Right lobe of liver (tissue), 6 donors: ENCODE measurements at places on chromosomes 4 and X.

GRCh38 chr4:41505161-41505661 lies 32.7 kb upstream of the LIMCH1 start:
- no peak for DNase-seq

DNA sequence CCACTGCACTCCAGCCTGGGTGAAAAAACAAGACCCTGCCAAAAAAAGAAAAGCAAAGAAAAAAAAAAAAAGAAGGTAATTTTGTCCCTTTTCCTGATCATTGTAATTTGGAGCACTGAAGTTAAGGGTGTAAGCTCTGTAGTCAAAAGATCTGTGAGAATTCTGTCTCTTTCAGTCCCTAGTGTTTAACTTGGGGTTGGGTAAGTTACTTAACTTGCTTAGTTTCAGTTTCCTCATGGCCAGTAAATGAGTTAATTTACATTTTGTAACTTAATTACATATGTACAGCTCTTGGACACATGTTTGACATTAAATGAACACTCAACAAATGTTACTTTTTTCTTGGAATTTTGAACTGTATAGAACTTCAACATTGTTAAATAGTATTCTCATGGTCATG lies 10.9 kb upstream of the UBE2K start:
- no peak for DNase-seq

DNA sequence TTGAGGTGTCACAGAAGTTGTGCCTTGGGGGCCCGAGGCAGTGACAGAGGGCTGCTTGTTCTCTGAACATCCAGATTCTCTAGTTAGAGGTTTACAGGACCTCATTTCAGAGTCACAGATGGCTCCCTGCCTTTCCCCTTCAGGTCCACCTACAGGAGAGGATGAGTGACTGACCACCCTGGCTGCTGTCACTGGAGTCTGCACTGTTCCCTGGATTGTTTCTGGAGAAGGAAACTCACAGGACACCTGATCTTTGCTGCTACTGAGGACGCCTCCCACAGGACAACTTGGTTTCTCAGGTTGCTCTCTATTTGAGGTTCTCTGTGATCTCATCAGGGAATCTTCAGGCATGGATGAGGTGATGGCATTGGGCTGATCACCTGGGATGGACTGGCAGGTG lies 58.3 kb downstream of the GPRIN3 start:
- no peak for DNase-seq

GRCh38 chrX:95218976-95219375 lies 1465.7 kb upstream of the DIAPH2 start:
- DNase-seq: no peak

- no peak for DNase-seq
These were observed 30.2 kb upstream of the CCNG2 start for GRCh38 chr4:77126809-77127208.

DNA sequence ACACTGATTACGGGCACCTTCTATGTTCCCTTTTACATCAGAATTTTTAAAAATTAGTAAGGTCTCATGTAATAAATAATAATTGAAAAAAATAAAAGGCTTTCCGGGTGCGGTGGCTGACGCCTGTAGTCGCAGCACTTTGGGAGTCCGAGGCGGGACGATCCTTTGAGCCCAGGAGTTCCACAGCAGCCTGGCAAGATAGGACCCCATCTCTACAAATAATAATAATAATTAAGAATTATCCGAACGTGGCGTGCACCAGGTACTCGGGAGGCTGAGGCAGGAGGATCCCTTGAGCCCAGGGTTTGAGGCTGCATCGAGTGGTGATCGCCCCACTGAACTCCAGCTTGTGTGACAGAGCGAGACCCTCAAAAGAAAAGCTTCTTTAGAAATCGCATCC lies 771 bp upstream of the LAMTOR3 start:
- no peak for DNase-seq
